ENCODE measurements at places on chromosomes 2 and 18. TPM values are rescaled to one million over a fixed set of nuclear protein-coding genes. Genes with fewer than 3 reads are reported as not detected.

Gene GCG
- total RNA-seq: 55.9 TPM

Gene AFF3
- 4.7 TPM for total RNA-seq

Gene CABLES1
- total RNA-seq: 11.0 TPM

Gene IL37
- 0.64 TPM for total RNA-seq

Gene LOXL3
- total RNA-seq: 3.4 TPM

Gene TEKT4
- total RNA-seq: not detected

GRCh38 chr2:232518844-232519243 is 1.3 kb upstream of the PRSS56 start:
- no peak for DNase-seq

DNA sequence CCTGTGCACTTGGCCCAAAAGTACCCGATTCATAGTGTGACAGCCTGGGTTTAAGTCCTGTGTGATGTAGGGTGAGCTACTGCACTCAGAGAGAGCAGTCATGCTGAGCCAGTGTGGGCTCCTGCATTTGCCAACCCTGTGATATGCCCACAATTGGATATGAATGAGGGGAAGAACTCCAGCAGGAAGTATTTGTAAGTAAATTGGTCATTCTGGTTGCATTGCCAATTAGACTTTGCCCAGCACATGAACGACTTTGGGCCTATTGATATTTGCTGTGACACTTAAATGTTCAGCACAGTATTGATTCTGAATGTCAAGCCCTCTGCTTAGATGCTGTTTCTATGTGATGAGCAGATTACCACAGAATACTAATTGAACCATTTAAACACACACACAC is 570.9 kb downstream of the PIK3C3 start:
- no peak for DNase-seq

DNA sequence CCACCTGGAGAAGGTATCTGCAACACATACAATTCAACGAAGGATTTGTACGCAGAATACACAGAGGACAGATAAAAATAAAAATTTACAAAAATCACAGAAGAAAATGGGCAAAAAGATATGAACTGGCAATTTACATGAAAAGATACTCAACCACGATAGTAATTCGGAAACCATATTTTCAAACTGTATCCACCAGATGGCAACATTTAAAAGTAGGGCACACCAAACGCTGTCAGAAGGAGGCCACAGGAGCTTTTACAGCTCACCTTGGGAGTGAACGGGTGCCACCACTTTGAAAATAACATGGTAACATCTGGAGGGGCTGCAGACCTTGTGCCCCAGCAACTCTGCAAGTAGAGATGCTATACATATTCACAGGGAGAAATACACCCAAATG is 9.8 kb downstream of the KIF1A start:
- no peak for DNase-seq

DNA sequence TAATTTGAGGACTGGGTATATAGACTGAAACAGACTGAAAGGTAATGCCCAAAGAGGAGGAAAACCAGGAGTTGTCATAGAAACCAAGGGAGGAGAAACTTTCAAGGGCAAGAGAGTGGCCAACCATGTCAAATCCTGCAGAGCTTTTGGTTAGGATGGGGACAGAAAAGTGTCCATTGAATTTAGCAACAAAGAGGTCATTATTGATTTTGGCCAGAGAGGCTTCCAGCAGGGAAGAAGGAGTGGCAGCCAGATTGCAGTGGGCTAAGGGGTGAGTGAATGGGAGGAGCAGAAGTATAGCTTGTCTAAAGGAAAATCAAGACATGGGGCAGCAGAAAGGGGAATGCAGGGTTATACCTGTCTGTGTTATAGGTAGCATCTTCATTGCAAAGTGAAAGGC is 194.0 kb downstream of the CAMKMT start:
- DNase-seq: no peak

DNA sequence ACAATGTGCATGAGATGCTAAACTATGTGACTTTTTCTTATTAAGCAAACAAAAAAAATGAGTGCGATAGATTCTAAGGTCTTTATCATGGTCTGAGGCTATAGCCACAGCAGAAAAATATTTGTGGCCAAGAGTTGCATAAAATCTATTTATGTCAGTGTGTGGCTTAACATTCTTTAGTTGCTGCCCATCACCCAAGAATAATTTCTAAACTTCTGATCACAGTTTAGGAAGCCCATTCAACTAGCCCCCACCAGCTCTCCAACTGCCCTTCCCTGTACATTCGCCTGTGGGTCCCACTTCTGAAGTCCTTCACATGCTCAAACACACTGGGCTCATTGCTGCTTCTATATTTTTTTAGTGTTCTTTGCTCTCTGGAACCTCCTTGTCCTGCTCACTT is 107.1 kb downstream of the CTNNA2 start:
- DNase-seq: no peak

GRCh38 chr2:20433249-20433648 is 13.6 kb upstream of the RHOB start:
- DNase-seq: no peak

GRCh38 chr2:142038826-142039225 is 92.0 kb downstream of the LRP1B start:
- no peak for DNase-seq

DNA sequence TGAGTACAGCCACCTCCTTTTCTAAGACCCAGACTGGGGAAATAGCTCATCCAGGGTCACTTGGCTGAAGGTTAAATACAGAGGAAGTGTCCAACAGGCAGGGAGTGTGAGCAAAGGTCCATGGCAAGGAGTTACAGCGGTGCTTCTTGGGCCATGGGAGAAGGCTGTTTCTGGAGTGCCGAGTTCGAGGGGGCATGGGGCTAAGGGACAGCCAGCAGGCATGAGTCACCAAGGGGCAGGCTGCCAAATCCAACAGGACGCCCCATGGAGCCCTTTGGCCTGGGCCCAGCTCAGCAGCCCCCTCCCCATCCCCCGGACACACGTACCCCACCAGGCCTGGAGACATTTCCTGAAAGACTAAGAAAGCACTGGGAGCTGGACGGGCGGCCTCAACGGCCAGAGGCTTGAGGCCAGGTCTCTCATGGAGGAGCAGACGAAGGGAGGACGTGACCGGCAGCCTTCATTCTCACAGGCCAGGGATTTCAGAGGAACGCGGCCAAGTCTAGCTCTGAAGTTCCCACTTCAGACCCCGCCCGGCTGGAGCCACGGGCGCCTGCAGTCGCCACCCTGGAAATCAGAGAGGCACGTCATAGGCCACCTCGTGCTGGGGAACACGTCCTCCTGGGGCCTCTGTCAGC is 160.4 kb downstream of the SMAD7 start:
- DNase-seq: no peak

- DNase-seq: no peak
These were observed 84.7 kb downstream of the RBMS1 start for GRCh38 chr2:160408959-160409291.

GRCh38 chr2:219309278-219309677 is at the start of gene PTPRN:
PTPRN (minus strand) TSS chr2:219309401; CDS start chr2:219309332, 69 bp downstream.
- DNase-seq: no peak

- DNase-seq: no peak
These were observed 181.4 kb downstream of the ZNF804A start for GRCh38 chr2:184779777-184780176.

DNA sequence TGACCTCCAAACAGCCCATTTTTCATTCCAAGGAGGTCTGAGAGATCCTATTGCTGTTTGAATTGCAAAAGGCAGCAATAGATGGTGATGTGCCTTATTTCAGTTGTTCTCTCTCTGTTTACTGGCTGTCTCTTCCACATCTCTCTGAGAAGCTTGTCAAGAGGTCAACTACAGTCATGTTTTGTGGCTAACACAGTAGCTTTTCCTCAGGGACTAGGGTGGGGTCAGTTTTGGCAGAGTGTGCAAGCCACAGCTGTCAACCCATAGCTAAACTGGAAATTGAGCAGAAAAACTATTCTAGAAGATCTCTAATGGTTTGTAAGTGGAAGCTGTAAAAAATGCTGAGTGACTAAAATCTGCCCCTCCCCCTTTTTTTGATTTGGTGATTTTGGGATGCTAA is 67.1 kb downstream of the DIS3L2 start:
- no peak for DNase-seq

DNA sequence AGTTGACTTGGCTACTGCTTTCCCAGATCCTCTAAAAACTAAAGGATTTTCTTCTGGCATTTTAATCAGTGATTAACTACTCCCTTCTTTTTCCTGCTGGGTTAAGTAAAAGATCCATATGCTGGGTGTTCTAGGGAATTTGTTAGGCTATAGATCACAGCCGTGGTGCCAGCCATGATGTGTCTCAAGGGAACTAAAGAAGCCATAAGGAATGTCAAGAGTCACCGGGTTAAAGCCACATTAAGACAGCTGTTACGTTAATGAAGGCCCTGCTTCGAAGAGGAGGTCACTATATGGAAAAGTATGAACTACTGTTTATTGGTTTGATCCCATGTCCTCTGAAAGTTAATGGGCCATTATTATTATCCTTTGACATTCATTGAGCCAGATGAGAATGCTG is 70.7 kb downstream of the PAX3 start:
- DNase-seq: no peak

DNA sequence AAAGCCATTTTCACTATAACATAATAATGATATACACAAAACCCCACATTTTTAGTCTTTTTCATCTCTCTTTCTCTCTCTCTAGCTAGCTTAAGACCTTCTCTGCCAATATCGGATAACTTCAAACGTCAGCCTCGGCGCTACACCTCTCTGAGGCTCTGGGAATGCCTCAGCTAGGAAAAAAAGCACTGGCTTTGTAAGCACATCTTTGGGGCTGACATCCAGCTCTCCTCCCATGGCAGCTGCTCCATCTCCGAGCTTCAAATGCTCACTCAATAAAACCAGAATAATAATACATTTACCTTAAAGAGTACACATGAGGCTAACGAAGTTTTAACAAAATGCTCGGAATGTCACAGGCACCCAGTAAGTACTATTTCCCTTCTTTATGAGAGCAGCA is 10.8 kb downstream of the RNU4ATAC start:
- no peak for DNase-seq

DNA sequence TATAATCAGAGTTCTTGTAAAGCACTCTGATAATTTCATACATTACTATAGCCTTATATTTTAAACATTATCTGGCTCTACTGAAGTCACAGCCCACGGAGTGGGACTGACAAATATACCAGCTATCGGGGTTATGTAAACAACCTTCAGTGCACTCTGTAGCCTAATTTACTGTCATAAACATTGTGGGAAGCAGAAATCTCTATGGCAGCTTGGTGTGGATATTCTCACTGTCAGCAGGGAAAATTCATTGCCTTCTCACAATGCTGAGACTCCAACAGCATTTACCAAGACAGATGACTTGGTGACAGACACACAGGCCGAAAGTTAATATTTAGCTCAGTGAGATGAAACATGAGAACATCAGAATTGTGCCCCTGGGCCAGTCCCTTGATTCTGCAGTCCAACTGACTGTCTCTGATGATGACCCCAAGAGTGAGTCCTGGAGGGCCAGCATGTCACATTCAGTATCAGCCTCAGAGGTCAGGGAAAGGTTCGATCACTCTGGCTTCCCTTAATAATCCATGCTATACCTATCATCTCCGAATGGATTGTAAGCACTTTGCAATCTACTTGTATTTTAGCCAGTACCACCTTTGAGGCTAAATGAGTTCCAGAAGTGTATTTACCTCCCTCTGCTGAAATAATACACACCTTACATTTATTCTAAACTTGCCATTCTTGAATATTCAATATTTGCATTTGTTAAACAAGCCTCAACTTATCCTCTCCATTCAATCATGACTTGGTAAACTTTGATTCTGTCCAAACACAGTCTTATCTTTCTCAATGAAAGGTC is 146.2 kb upstream of the OSR1 start:
- no peak for DNase-seq

- DNase-seq: no peak
These were observed 134.3 kb downstream of the ACKR3 start for GRCh38 chr2:236703906-236704305.

- DNase-seq: no peak
These were observed 27.2 kb downstream of the CDKL4 start for GRCh38 chr2:39216346-39217191.

- no peak for DNase-seq
These were observed 86.7 kb upstream of the THUMPD2 start for GRCh38 chr2:39865751-39866150.

DNA sequence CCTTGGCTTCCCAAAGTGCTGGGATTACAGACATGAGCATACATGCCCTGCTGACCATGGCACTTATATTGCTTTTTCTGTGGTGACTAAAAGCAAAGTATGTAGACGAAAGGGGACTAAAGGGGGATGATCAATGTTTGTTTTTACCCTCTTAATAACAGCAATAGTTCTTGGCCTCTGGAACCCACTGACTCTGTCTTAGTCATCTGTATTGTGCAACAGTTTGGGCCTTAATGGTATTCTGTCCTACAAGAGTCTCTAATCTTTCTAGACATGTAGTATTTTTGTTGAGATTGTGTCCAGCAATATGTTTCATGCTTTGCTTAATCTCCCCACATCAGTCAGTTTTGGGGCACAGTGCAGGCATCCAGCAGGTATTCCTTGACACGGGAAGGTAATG is 359.9 kb upstream of the FANCL start:
- no peak for DNase-seq

DNA sequence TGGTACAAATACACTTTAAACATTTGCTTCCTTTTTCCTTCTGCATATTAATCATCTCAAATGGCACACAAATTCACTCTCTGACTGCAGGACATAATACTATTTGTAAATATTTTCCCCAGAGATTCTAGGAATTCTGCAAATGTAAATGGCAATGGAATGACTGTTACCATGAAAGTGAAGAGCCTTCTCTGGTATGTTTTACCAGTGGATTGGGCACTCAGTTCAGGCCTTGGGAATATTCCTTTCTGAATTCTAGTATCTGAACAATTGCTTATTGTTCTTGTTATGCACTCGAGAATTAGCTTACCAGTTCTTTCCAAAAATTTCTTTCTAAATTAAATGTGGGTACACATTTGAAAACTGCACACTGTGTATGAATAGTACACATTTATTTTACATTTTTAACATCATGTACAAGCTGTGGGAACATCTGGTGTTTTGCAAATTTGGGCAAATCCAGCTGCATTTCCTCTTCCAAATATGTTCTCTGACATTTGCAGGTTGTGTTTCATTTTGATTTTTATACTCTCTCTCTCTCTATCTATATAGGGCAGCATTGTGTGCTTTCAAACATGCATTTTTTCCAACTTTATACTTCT is 289.1 kb downstream of the NBAS start:
- DNase-seq: no peak

DNA sequence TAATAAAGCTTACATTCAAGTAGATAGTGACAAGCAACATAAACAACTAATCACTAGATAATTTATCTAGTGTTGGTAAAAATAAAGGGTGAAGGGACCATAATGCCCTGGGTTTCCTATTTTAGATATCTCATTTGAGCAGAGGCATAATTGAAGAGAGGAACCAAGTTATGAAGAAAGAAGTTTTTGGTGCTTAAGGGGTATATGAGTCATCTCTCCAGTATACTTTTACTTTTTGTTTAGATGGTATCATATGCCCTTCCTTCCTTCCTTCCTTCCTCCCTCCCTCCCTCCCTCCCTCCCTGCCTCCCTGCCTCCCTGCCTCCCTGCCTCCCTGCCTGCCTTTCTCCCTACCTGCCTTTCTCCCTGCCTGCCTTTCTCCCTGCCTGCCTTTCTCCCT is 1053.5 kb upstream of the CELF4 start:
- DNase-seq: no peak

DNA sequence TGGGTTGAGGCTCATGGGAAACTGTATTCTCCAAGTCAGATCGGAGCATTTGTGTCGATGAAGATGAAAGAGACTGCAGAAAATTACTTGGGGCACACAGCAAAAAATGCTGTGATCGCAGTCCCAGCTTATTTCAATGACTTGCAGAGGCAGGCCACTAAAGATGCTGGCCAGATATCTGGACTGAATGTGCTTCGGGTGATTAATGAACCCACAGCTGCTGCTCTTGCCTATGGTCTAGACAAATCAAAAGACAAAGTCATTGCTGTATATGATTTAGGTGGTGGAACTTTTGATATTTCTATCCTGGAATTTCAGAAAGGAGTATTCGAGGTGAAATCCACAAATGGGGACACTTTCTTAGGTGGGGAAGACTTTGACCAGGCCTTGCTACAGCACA is 336.6 kb downstream of the PAX3 start:
- DNase-seq: no peak
